Stimulated activated CD4-positive, alpha-beta T cell treated with anti-CD3 and anti-CD28 coated beads, Interleukin-1b, Interleukin-23, amount 100 ng/mL, for 1 hour (primary cell): ENCODE measurements at places on chromosomes 2 and 18.

DNA sequence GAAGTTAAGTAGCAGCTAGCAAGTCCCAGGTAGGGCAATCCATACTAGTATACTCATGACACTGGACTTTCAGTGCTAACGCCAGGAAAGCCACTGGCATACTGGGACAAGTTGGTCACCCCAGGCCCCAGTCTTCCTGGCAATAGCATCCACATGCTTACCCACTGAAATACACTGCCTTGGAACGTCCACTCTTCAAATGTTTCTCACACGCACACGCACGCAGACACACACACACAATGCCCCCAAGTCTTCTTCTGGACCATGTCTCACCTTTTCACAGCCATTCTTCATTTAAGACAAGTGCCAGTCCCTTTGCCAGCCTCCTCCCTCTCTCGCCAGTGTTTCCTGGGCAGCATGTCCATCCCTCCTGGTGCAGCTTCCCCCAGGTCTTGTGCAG is 8.7 kb upstream of the TEX261 start:
- DNase-seq: no peak

DNA sequence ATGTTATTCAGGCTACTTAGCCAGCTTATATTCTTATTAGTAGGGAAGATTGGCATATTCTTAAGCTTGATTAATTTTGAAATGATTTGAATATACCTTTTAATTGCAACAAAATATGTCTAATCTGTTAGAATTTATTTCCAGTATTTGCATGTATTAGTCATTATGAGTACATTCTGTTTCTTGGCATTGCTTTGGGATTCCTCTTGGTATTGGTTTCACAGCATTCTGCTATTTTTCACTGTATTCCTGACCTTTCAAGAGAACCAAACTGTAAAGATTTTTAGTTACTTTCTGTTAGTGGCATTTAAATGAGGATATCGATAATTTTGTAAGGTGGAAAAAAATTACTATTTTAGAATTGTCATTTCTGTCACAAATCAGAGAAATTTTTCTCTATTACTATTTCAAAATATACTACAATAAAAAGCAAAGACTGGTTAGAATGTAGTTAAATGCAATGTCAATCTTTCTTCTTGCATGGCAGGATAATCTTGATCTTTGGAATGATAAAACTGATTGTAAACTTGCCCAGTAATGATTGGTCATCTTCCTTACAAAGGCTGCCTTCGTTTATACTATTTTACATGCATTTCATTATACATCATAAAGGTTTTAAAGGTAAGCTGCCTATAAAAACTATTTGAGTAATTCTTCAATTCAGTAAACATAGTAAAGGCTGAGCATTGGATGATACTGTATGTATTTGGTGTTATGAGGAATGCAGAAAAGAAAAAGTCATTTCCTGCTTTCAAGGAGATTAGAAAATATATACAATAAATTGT is 86.1 kb downstream of the SLC4A10 start:
- no peak for DNase-seq

- DNase-seq: no peak
Observed at GRCh38 chr2:68829749-68830148, 41.4 kb downstream of the BMP10 start.

GRCh38 chr2:72103161-72103560 is 44.5 kb downstream of the CYP26B1 start:
- DNase-seq: no peak

- no peak for DNase-seq
Observed at GRCh38 chr2:63680455-63680854, 91.7 kb downstream of the MDH1 start.

- no peak for DNase-seq
Observed at GRCh38 chr2:61172671-61173070, 10.7 kb downstream of the C2orf74 start.
